ENCODE measurements at places on chromosomes 1 and 21.
A peak's percentile ranks its signal among the peaks of the same experiment; 100 is the strongest.

- no peak for DNase-seq
Observed at GRCh38 chr21:37987668-37988067, 71.4 kb upstream of the KCNJ6 start.

GRCh38 chr21:46025113-46025770 is 43.7 kb downstream of the COL6A1 start:
- DNase-seq: no peak

- peak; percentile 71 for DNase-seq
Observed at GRCh38 chr1:39900662-39901463, 854 bp downstream of the MYCL start.

GRCh38 chr1:186275822-186276221 is 99.2 kb downstream of the TPR start:
- no peak for DNase-seq
